Foreskin keratinocyte (primary cell): ENCODE measurements at places on chromosomes 7 and 10. TPM values are rescaled to one million over a fixed set of nuclear protein-coding genes. Genes with fewer than 3 reads are reported as not detected.

- no peak for DNase-seq
These were observed 141.7 kb downstream of the SORCS1 start for GRCh38 chr10:107022600-107023354.

DNA sequence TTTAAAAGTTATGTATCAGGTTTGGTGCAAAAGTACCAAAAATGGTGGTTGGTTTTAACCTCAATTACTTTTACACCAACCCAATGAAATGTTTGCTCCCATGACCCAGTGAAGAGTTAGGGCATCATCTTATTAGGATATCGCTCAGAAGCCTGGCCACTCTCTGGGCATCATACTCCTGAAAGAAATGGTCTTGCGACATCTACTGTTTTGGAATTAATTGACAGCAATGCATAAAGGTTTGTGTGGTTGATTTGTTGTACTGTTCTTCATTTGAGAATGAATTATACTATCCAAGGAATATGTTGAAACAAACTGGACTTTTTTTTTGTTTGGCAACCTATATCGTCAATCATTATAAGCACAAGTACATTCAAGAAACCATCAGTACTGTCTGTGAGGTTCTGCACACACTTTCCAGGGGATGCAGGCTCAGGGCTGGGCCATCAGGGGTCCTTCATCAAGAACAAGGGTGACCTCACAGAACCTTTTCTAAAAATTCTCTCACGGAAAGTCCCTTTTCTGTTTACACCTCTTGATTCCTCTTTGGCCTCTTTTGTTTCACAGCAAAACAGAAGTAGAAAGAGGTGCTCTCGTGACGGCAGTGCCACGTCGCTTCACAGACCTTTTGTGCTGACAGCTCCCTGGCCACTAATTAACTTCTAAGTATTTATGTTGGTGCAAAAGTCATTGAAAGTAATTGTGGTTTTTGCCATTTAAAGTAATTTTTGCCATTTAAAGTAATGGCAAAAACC, 117.2 kb upstream of the KLF6 start:
- peak; percentile 32 for DNase-seq

GRCh38 chr7:151999424-152000090, 25.9 kb upstream of the GALNT11 start:
- no peak for DNase-seq

The WEE2 gene
- total RNA-seq: not detected in 2 replicates

The LIPJ gene
- total RNA-seq: not detected in 2 replicates

DNA sequence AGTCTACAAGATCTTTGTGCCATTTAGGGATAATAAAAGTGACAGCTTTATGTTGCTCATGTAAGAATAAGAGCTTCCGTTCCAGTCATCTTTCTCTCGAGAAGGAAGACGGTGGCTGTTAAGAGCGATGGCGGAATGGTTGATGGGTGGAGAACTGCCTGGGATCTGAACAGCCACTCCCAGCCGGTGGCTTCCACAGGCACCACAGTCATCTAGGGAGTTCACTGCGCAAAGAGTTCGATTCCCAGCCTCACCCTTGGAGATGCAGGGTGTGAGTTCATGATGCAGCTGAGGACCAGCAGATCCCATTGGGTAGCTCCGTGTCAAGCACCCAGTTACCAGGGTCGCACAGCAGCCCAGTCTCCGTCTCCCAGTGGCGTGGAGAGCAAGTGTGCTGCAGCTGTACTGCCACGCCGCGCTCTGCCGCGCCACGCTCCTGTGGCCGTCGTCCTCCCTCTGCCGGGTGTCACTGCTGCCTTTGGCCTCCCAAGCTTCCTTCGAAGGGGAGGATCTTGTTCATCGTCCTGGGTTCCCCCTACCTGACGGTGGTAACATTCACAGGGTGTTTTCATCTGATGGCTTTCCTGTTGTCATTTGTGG, 7.8 kb downstream of the SUN1 start:
- DNase-seq: no peak

The UCMA gene
- not detected in 2 replicates for total RNA-seq

GRCh38 chr10:114714281-114714741, 56.2 kb upstream of the ABLIM1 start:
- DNase-seq: peak; percentile 69

GRCh38 chr7:5554287-5554610, 130.6 kb upstream of the TNRC18 start:
- no peak for DNase-seq

The NKX2-3 gene
- not detected in 2 replicates for total RNA-seq

GRCh38 chr7:95599069-95599468, 2.8 kb upstream of the PDK4 start:
- DNase-seq: no peak

The PLEKHS1 gene
- total RNA-seq: not detected in 2 replicates
